Epithelial cell of proximal tubule (primary cell): ENCODE measurements at places on chromosomes 4 and X.

DNA sequence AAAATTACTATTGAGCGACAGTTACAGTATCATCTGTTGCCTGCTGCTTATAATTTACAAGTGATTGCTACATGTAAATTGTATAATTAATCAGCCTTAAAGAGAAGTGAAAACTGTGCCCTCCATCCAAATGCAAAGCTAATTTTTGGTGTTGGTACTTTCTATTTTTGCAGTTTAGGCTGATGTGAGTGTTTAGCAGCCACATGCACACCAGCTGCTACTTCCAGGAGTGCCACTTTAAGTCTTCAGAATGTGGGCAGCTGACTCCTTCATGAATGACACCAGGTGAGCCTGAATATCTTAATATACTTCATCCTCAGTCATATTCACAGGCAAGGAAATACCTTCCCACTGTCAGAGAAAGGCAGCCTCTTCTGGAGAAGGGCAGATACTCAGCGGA is 149.8 kb upstream of the RASGEF1B start:
- no peak for DNase-seq

GRCh38 chr4:82779032-82779431 is 19.6 kb downstream of the SCD5 start:
- DNase-seq: peak; percentile 57

- no peak for DNase-seq
These were observed 28.5 kb downstream of the PTTG2 start for GRCh38 chr4:37988670-37989069.

GRCh38 chr4:99264927-99265326 is 25.9 kb downstream of the ADH1A start:
- DNase-seq: no peak

GRCh38 chr4:39004758-39005157 is 27.5 kb downstream of the TMEM156 start:
- DNase-seq: no peak

DNA sequence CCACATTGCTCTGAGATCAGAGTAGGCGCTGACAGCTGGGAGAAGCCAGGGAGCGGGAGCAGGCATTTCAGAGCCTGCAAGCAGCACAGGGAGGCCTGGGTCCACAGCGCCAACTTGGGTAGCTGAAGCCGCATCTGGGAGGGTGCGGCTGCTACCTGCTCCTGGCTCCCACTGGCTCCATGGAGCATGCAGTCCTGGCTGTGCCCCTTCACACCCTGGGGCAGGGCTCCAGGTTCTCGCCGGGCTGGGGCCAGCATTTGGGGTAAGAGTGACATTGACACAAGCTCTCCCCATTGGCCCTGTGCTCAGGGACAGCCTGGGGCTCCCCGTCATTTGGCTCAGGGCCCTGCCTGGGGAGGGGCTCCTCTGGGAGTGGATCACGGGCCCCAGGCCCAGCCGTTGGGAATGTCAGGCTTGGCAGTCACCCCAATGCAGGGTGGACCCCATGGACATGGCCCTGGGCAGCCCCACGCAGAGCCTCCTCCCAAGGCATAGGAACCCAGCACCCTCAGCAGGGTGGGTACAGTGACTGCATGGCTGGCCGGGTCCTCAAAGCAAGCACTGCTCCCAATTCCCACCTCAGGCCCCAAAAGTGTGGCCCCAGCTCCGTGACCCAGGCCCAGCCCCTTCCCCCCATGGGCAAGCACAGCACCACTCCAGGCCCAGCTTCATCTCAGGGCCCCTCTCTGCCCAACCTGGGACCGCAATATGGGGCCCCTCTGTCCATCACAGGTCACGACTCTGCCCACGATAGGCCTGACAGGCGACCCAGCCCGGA is 82.4 kb downstream of the PRDM5 start:
- DNase-seq: no peak

GRCh38 chrX:32987142-32987541 is 224.2 kb downstream of the DMD start:
- no peak for DNase-seq
